Kidney epithelial cell (primary cell): ENCODE measurements at places on chromosomes 16 and 17.

DNA sequence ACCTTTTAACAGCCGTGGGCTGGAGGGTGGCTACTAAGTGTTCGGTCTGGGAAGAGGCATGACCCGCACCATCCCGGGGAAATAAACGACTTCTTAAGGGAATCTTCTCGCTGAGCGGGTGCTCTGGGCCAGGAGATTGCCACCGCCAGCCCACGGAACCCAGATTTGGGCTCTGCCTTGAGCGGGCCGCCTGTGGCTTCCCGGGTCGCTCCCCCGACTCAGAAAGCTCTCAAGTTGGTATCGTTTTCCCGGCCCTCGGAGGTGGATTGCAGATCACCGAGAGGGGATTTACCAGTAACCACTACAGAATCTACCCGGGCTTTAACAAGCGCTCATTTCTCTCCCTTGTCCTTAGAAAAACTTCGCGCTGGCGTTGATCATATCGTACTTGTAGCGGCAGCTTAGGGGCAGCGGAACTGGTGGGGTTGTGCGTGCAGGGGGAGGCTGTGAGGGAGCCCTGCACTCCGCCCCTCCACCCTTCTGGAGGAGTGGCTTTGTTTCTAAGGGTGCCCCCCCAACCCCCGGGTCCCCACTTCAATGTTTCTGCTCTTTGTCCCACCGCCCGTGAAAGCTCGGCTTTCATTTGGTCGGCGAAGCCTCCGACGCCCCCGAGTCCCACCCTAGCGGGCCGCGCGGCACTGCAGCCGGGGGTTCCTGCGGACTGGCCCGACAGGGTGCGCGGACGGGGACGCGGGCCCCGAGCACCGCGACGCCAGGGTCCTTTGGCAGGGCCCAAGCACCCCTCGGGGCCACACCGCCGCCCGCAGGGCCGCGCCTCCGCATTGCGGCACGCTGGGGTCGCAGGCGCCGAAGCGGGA is 3.6 kb upstream of the CBX4 start:
- DNase-seq, result no peak

GRCh38 chr16:31427441-31428278 is 500 bp downstream of the COX6A2 start:
- no peak for DNase-seq

DNA sequence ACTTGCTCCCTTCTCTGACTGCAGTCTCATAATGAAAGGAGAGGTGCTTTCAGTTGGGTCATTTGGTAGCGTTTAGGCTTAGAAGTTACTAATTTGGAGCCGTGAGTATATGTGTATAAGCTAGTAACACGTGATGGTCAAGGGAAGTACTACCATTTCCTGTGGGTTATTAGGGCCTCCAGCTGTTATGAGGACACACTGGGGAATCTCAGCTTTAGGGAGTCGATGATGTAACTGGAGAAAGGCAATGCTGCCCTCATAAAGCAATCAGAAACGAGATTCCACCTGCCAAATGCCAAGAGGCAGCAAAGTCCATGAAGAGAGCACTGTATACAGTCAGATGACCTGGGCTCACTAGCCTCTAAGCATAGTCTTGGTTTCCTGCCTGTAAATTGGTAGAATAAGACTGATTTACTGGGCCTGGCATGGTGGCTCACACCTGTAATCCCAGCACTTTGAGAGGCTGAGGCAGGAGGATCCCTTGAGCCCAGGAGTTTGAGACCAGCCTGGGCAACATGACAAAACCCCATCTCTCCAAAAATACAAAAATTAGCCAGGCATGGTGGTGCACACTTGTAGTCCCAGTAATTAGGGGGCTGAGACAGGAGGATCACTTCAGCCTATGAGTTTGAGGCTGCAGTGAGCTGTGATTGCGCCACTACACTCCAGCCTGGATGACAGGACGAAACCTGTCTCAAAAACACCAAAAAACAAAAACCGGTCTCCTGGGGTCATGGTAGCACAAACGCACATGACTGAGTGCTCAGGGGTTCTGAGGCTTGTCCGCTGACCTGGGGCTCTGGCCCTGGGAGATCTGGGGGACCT is 53.0 kb downstream of the SF3B3 start:
- DNase-seq, result no peak

- DNase-seq, result no peak
These were observed 19.7 kb upstream of the SNTB2 start for GRCh38 chr16:69166946-69167930.

DNA sequence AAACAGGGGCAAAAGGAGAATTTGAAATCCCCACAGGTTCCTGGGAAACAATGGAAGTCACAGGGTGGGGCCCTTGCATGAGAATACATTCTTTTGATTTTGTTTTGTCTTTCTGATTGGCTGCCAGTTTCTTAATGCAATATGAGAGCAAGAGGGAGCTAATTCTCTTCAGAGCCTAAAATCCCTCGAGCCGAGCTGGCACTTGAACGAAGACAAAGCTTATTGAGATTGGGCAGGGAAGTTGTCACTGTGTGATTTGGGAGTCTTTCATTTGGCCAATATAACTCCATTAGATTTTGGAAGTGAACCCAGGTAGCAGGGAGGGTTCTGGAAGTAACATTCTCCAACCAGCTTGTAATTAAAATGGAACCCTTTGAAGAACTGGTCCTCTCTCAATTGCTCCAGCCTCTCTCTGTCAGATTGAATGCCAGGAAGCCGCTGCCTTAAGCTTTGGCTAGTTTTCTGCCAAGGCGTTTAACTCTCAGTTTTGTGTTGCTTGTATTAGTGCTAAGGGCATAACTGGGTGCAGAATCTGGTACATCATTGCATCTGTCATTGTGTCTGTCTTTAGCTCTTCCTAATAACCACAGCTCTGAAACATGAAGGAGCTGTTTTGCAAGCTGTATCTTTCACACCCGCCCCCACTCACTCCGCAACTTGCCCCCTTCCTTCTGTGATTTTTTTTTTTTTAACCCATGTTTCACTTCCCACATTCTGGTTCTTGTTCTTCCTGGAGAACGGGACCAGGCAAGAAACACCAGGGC is 272.0 kb downstream of the MAF start:
- DNase-seq, result no peak

DNA sequence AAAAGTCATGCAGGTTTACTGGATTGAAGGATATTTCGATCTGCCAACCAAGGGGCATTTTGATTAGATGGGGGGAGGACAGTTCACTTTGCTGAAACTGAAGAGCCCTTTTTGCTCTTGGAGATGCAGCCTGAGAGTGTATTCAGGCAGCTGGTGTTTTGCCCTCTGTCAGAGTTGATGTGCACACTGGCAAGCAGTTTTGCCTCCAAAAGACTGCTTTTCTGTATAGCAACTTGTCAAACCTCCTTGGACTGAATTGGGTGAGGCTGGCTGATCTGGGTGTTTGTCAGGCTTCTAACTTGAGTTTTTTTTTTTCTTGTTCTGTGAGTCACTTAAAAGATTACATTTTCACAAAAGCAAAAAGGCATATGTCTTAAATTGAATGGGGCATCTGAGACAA is 22.6 kb upstream of the ANKFN1 start:
- DNase-seq, result no peak
